EH (cell line): ENCODE measurements at places on chromosomes 4 and X.

GRCh38 chrX:54964766-54965497 is 29.1 kb downstream of the PFKFB1 start:
- DNase-seq: no peak

DNA sequence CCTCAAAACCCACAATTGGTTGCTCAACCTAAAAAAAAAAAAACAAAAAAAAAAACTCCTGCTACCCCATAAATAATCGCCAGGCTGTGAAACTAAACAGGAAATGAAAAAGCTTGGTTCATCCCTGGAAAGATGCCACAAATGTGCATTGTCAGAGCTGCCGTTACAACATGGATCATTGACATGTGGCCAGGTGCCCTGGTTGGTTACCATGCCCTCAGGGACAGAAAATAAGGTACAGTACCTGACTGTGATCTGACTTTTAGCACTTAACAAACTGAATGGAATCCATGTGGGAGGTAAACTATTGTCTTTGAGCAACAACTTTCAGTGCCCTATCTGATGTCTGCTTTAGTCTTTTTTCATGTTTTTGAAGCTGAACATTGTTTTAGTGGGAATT is 118.0 kb upstream of the RPL34 start:
- DNase-seq: no peak

GRCh38 chrX:23292988-23293651 is 41.5 kb upstream of the PTCHD1 start:
- DNase-seq: no peak

DNA sequence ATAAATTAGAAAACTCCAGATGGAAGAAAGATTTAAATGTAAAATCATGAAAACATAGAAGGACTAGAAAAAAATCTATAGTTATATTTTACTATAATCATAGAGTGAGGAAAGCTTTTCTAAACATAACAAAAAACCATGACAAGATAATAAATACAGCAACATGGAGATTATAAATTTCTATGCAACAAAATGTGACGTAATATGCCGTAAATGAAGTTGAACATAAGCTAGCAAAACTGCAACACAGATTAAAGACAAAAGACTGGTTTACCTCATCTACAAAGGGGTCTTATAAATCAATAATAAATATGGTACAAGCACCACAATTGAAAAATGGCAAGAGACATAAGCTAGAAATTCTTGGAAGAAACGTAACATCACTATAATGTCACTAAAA is 140.4 kb downstream of the C4orf33 start:
- no peak for DNase-seq

DNA sequence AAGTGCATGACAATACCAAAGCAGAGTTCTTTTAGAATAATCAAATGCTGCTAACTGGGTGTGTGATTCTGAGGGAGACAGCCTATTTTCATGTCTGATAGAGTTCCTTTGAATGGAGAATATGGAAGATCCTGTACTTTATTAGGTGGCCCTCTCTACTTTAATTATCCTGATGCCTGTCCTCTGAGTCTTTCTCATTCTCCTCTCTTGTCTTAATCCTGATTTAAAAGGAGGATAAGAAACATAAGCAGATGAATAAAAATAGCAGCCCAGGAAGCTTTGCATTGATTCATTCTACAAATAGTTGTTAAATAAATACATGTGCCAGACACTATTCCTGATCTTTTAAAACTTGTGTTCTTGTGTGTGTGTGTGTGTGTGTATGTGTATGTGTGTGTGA is 387.3 kb downstream of the SPRY1 start:
- DNase-seq: peak; percentile 89

GRCh38 chr4:84497504-84498202 is 1.4 kb downstream of the NKX6-1 start:
- peak; percentile 7 for DNase-seq

- DNase-seq: no peak
Observed at GRCh38 chr4:148052448-148052847, 320.6 kb downstream of the ARHGAP10 start.

- DNase-seq: no peak
Observed at GRCh38 chr4:5889002-5889696, 3.7 kb downstream of the CRMP1 start.

DNA sequence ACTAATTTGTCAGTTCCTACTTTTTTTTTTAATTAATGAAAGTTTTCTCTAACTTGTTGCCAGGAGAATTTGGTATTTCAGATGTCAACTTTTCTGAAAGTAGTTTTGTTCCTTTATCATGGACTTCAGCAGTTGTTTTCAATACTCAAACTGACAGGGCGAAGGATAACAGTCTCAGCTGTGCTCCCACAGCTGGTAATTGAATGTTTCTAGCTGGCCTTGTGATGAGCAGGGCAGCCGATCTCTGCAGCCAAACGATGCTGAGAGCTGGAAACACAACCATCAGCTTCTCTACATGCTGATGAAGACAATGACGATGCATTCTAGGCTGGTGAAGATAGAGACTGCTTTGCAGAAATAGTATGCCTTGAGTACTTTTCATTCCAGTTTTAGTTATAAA is 130.0 kb upstream of the MAP9 start:
- DNase-seq: no peak
